ENCODE measurements at places on chromosomes 2 and 18. TPM values are rescaled to one million over a fixed set of nuclear protein-coding genes. Genes with fewer than 3 reads are reported as not detected.

- DNase-seq: no peak
Observed at GRCh38 chr2:134625311-134625710, 93.5 kb downstream of the TMEM163 start.

DNA sequence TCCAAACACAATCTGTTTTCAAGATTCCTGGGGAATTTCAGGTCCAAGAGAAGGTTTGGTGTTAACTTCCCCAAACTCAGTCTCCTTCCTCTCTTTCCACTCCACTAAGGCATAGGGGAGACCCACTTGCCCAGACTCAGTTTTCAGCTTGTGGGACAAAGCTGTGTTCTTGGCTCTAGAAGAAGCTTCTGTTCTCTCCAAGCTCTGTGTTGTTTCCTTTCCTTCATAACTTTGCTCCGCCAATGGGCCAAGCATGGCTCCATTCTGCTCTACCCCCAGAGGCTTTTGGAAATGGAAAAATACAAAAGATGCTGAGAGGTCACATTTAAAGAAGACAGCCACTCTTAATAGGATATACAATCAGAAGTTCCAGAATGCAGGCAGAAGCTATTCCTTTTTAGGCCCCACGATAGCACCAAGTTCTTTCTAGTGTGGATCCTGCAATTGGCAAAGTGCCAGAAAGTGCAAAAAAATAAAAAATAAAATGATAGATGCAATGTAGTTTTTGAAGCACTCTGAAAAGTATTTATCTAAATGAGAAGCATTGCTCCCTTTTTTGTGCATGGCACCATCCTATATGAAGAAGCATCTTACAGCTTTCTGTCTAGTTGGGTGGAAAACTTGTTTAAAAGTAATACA is 510.1 kb downstream of the TXNL1 start:
- DNase-seq: no peak

- DNase-seq: no peak
Observed at GRCh38 chr2:156191527-156191926, 141.0 kb downstream of the NR4A2 start.

GRCh38 chr2:106183101-106183696 is 10.9 kb downstream of the UXS1 start:
- no peak for DNase-seq

DNA sequence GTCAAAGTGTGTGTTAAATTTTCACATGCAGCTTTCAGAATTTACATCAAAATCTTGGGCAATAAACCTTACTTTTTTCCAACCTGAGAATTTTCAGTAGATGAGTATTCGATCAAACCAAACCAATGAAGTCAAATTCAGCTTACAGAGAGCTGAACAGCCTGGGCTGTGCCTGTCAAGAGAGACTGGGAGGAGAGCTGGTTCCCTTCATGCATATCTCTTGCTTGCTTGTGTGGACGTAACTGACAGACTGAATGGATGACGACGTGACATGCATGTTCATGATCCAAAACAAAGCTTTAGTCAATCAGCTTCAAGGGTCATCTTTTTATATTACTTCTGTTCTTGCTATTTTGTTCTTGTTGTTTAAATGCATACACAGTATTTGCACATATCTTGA is 145.2 kb downstream of the GALNT3 start:
- no peak for DNase-seq

DNA sequence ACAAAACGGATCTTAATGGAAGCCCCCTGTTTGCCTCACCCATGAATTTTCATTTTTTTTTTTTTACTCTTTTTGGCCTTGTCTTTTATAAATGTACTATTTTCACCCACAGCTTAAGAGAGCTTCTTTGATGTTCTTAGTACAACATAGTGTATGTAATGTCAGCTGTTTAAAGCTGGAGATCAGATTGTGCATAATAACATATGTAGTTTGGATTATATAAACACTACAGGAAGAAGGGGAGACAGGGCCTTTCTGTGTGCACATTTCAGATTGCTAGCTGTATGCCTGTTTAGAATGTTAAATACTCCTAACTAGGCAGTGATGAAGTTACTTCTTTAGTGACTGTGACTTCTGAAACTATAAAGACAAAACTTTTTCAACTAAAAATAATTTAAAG is 2.1 kb upstream of the TANC1 start:
- DNase-seq: no peak

- no peak for DNase-seq
Observed at GRCh38 chr2:199975273-199975895, 20.0 kb downstream of the MAIP1 start.

GRCh38 chr2:70994009-70994698 is 519 bp downstream of the TEX261 start:
- no peak for DNase-seq

DNA sequence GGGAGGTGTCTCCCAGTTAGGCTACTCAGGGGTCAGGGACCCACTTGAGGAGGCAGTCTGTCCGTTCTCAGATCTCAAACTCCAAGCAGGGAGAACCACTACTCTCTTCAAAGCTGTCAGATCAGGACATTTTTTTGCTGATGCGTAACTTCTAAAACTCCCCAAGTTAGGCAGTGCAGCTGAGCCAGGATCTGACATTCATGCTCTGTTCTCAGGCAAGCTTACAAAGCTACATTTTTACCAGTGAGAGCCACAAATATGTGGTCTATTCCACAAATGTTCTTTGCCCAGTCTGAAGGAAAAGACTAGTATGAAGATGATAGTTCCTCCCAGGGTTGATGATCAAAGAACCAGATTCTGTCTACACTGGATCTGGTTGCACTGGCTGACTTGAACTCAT is 184.1 kb downstream of the MTCL1 start:
- DNase-seq: no peak

DNA sequence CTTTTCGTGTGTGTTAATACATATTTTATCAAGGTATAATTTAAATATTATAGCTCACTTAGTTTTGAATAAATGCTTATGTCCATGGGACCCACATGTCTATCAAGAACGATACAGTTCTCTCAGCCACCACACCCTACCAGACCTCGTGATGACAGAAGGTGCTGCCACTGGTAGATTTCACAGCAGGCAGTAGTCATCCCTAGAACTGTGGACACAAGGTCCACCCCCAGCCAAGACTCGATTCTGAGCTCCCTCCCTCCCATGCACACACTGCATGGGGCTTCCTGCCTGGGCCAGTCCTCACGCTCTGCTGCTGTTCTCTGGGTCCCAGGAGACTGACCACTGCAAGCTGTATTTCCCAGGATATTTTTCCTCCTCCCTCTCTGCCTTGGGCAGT is 26.5 kb upstream of the CREB1 start:
- DNase-seq: no peak

GRCh38 chr2:222892321-222892720 is 31.5 kb downstream of the ACSL3 start:
- DNase-seq: no peak

DNA sequence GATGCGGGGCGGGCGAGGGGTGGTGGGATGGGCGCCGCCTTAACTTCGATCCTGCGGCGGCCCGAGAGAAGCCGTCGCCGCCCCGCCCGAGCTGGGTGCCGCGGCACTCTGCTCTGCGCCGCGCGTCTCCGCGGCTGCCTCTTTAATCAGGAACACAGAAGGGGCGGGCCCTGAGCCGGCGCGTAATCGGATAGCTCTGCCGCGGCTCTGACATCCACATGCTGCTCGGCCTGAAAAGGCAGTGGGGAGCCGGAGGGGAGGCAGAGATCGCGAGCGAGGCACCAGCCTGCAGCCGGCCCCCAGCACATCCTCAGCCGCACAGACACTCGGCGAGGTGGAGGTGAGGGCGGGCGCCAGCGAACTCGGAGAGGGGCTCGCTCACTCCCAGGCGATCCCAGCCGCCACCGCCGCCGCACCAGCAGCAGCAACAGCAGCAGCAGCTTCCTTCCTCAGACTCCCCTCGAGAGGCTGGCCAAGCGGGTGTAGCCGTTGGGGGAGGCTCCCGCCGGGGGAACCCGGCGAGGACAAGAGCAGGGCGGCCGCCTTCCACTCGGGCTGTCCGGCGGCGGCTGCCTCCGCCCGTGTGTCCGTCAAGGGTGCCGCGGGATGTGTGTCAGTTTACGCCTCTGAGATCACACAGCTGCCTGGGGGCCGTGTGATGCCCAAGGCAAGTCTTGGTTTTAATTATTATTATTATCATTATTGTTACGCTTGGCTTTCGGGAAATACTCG is at the start of gene NRP2:
Gene NRP2 (plus strand): TSS at position 263 of the 732 bp plus-strand sequence. CDS start 790 bp downstream, outside the sequence.
- DNase-seq: peak; percentile 89

- no peak for DNase-seq
Observed at GRCh38 chr2:21981127-21981526, 857.4 kb downstream of the TDRD15 start.

GRCh38 chr2:17858064-17858463 is 20.4 kb upstream of the KCNS3 start:
- DNase-seq: no peak

GRCh38 chr2:43455731-43456642 is 139.9 kb downstream of the THADA start:
- no peak for DNase-seq

GRCh38 chr2:160394153-160394552 is 99.5 kb downstream of the RBMS1 start:
- no peak for DNase-seq

DNA sequence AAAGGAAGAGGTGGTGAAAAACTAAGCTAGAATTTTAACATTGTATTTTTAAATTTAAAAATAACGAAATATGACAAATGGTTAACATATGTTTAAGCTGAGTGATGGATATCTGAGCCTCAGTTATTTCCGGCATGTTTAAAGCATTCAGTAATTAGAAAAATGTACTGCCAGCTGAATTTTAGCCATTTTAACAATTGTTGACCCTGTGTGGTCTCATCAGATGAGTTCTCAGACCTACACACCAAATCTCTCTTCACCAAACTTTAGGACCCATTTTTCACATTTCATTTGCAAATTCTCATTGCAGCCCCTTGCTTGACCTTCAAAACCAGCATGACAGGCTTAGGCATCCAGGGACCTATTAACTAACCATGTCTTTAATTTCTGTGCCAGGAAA is 91.5 kb upstream of the RGPD4 start:
- no peak for DNase-seq

GRCh38 chr2:122927710-122928557 is 1097.2 kb upstream of the CNTNAP5 start:
- DNase-seq: no peak

DNA sequence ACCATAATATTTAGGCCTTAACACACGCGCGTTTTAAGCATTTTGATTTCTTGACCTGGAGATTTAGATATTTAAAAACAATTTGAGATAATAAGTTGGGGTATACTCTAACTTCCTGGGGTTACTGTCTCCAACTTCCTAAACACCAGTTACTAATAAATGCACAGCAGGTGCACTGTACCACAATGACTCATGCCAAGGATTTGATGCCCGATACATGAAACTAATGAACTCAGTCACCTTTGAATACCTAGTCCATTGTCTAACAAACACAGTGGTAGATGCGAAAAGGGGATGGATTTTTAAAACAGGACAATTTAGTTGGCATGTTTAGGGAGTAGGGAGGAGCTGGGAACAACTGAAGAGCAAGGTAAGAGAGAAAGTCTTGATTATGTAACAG is 21.2 kb downstream of the CABYR start:
- DNase-seq: no peak

DNA sequence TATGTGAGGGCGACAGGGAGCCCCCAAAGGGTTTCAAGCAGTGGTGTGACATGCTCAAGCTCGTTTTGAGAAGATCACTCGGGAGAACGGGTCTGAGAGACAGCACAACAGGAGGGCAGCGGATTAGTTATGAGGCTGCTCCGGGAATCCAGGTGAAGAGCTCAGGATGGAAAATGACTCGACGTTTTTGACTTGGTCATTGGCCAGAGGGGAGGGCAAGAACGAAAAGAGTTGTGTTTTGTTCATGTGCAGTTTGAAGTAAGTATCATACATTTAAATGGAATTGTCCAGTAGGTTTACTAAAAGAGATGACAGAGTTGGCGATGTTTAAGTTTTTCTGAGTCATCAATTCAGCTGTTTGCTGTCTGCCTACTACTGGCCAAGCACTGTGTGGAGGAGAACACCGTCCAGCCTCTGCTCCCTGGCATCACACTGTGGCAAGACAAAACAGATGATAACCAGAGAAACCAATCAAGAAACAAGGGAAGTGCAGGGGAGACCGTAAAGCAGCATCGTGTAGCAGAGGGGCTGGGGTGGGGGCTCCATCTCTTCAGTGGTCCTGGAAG is 25.3 kb upstream of the ANXA4 start:
- DNase-seq: no peak

DNA sequence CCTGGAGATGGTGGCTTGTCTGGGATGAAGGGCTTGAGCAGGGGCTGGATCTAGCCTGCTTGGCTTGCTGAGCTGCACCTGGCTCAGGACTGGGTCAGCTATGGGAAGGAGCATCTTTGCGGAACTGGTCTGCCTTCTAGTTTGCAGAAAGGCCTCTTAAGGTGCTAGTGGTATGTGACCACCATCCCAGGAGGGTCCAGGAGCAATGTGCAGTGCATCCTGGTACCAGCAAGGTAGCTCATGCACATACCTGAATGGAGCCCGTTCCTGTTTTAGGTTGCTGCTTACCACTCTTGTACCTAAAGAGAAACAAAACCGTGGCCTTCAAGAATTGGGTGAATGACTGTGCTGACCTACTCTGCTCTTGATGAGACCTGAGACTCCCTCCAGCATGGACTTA is 118.6 kb upstream of the PELI1 start:
- DNase-seq: no peak

GRCh38 chr2:178282075-178282815 is 87.9 kb downstream of the OSBPL6 start:
- DNase-seq: no peak

DNA sequence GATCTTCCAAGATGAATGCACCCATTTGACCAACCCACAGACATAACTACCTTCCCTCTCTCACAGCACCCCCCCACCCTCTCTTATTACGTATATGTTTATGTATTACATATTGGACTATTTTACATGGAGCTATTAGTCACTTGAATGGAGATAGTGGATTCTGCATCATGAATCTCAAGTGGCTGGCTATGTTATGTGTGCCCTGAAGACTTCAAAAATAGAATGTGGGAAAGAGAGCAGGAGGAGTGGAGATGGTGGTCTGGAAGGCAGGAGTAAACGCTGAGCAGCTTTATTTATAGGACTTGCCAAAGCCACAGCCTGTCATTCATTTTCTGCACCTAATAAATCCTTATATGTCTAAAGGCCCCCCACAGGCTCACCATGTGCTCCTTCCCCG is 4.9 kb downstream of the ANTXR1 start:
- DNase-seq: no peak

The CMPK2 gene
- 6.7 TPM for total RNA-seq

The XDH gene
- total RNA-seq: not detected

The EVA1A gene
- total RNA-seq: 2.3 TPM

The TACR1 gene
- 7.7 TPM for total RNA-seq

The RUFY4 gene
- not detected for total RNA-seq

The ABCG5 gene
- total RNA-seq: not detected

The LGALSL gene
- 6.9 TPM for total RNA-seq

The RPRM gene
- 34.8 TPM for total RNA-seq
